ENCODE measurements at places on chromosomes 3 and 15.

GRCh38 chr3:46942481-46943236 is 33.9 kb downstream of the CCDC12 start:
- DNase-seq: no peak

DNA sequence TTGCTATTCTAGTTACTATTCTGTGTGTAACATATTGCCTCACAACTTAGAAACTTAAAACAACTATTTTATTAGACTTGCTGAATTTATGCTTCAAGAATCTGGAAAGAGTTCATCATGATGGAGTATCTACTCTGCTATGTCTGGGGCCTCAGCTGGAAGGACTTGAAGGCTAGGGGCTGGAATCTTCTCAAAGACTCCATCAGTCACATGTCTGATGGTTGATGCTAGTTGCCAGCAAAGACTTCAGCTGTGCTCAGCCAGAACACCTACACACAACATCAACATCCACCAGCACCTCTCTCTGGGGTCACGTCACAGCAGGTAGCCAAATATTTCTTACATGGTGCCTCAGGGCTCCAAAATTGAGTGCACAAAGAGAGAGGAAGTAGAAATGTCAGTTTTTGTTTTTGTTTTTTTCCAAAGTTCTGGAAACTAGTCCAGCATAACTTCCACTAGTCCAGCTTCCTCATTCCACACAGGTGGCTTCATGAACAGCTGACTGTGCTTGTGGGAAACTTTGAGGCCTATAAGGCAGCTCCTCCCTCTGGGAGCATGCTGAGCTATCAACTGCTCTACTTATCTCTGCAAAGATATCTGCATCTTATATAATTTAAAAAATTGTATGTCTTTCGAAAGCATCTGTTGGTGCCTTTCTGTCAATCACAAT is 325.4 kb upstream of the AGTR1 start:
- DNase-seq: no peak

GRCh38 chr15:100309109-100310040 is 32.4 kb downstream of the ADAMTS17 start:
- DNase-seq: peak; percentile 28

DNA sequence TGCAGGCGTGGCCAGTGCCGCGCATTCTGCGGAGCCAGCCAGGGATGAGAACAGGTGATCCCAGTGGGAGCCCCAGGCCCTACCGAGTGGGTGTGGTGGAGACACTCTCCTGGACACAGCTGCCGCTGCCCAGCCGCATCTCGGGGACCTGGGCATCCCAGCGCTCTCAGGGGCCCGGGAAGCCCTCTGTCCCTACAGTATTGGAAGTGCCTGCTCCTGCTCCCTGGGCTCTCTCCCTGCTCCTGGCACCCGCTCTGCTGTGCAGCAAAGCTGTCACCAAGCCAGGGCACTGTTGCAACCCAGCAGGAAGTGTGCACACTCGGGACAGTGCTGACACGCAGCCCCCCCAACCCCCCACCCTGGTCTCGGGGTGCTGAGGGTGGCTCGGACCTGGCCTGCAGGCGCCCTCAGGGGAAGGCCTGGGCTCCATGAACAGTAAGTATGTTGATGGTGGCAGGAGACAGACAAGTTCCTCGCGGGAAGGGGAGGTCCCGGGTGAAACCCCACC is 1177.4 kb upstream of the GBE1 start:
- peak; percentile 68 for DNase-seq

- DNase-seq: no peak
Observed at GRCh38 chr15:40226736-40227135, 12.1 kb upstream of the PAK6 start.

DNA sequence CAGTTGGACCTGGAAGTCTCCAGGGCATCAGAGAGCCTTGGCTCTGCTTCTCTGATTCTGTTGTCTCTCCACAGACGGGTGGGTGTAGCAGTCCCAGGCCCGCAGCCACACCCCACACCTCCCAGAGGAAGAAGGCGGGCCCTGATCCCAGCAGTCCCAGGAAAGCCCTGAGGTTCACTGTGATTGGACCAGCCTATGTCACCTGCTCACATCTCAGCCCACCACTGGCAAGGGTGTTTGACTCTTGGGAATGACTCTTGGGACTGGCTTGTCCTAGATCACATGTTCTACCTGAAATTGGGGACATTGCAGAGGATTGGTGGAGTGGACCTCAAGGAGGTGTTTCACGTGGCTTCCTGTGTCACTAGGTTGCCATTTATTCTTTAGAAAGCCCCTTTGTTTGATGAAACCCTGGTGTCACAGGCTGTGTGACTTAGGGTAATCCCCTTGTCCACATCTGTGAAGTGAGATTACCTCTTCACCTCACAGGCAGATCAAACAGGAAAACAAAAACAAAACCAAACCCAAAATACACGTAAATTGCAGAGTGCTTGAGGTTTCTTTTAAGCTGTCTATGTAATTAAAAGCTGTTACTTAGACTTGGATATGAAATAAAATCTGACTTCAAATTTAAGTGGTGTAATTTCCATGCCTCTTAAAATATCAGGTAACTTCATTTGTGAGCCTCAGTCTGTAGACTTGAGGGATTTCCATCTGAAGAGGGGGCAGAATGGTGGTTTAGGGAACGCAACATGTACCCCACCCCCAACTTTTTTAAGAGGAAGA is 26.7 kb downstream of the FLNB start:
- no peak for DNase-seq

DNA sequence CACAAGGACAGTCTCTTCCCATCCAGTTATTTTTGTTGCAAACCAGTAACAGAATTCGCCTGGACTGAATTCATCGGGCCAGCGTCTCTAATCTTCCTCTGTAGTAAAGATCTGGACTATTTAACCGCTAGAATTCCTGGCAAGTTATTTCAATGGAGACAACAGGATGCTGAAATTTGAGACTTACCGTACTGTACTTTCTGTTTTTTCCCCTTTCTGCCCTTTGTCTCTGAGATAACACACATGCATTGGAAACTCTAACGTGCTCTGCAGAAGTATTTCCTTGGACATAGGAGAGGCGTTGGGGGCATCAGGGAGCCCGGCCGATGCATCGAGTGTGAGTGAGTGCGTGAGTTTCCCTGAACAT is 61.5 kb downstream of the ASB7 start:
- no peak for DNase-seq

All from upper lobe of left lung (tissue), 6 donors.